ENCODE measurements at places on chromosomes 2 and 18.
A peak's percentile ranks its signal among the peaks of the same experiment; 100 is the strongest.

- DNase-seq = no peak
These were observed 7.4 kb downstream of the CYRIA start for GRCh38 chr2:16658076-16658739.

DNA sequence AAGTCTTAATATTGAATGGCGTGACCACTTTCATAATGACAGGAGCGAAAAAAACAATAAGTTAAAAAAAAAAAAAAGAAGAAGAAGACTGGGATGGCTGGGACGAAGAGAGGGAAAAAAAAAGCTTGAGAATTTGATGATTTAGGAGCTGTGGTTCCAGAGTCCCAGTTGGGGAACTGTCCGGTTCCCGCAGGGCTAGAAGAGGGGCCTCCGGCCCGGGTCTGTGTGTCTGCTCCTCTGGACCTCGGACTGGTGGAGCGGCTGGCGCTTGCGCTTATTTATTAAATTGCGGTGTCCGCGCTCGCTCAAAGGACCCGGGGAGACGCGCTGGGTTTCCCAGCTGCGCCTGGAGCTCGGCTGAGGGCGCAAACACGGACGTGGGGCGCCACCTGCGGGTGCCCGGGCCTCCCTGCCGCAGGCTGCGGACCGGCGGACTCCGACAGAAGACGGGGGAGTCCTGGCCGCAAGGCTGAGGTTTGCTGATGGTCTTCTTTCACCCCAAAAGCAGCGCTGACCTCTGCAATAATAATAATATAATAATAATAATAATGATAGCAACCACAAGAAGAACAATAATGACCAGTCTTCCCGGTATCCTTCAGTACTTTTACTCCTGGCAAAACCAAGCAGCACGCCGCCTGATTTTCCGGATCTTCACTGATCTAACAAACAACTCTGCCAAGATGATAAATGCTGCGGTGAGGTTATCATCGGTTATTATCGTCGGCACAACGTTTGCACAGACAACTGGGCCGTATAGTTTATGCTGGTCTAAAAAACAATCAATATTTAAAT, at the start of gene CBLN2:
CBLN2 (minus strand) TSS at position 251 of the 795 bp plus-strand sequence. CDS start 2,182 bp downstream, outside the sequence.
- DNase-seq = no peak

DNA sequence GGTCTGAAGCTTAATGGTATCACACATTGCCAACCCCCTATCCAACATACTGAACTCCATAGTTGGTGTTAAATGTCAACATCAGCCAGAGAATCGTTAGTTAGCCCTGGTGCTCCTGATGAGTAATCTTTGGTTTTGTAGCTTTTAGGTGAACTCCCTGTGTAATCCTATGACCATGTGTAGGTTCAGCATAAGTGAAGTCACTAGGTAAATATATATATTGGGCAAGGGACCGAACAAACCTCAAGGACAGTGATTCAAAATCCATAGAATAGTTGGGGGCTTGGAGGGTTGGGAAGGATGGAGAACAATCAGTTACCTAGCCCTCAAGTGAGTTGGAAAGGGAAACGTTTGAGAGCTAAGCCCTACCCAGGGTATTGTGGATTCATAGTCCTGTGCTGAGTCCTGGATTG, 16.0 kb upstream of the AP1S3 start:
- DNase-seq = no peak

- DNase-seq = no peak
These were observed 5.2 kb downstream of the TMEM198 start for GRCh38 chr2:219548990-219549389.

GRCh38 chr2:17363846-17364245, 154.4 kb downstream of the RAD51AP2 start:
- no peak for DNase-seq

- no peak for DNase-seq
These were observed 30.4 kb upstream of the C18orf32 start for GRCh38 chr18:49517483-49517882.

DNA sequence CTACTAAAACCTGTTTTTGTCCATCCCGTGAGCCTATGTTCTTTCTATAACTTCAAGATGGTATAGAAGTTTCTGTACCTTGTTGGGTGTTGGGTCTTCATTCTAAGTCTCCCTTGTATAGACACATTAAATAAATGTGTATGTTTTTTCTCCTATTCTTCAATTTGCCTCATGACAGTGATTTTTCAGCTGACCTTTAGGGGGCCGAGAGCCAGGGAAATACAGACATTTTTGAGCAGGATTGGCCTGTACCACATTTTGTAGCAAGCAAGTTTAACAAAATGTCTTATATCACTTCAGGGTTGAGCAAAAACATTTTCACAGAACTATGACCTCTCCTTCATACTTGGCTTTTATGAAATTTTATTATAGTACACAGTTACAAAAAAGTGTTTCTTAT, 495.4 kb upstream of the CDH7 start:
- no peak for DNase-seq

GRCh38 chr2:10579876-10580514, 109.8 kb downstream of the NOL10 start:
- no peak for DNase-seq

DNA sequence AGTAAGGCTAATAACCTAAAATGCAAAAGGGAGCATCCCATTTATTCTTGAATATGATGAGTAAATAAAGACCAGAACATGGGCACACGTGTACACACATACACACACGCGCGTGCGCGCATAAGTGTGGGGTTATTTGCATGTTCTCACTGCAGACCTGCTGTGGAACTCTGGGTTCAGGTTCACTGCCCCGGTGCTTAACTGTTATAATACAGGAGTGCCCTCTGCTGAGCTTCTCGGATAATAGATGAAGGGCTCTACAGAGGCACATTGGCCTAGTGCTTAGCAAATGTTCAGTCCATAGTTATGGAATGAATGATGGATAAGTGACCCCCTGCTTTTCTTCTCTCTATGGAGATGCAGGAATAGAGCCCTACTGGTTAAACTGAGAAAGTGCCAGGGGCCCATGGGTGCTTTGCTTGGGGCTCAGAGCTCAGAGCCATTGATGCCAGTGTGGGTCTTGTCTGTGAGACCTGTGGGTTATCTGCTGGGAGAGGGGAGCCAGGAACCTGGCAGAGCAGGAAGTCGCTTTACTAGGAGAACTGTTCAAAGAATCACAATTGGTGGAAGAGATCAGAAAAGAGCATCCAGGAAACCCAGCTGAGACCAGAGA, 3.6 kb upstream of the ARL4C start:
- DNase-seq = peak; percentile 68

DNA sequence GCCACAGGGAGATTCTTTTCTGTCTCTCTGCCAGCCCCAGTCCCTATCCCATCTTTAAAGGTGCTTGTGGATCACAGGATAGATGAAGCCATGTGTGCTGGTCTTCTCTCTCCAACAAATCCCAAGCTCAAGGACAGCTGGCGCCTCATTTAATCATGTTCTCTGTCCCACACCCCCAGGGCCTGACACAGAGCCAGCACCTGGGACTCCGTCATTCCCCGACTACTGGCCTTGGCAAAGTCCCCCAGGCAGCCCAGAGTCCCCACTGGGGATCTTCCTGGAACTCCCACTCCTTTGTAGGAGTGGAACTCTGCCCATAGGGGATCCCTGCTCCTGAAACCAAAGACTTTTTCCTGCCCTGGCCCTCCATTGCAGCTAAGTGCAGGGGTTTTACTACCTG, 60.8 kb downstream of the MTHFD2 start:
- no peak for DNase-seq

DNA sequence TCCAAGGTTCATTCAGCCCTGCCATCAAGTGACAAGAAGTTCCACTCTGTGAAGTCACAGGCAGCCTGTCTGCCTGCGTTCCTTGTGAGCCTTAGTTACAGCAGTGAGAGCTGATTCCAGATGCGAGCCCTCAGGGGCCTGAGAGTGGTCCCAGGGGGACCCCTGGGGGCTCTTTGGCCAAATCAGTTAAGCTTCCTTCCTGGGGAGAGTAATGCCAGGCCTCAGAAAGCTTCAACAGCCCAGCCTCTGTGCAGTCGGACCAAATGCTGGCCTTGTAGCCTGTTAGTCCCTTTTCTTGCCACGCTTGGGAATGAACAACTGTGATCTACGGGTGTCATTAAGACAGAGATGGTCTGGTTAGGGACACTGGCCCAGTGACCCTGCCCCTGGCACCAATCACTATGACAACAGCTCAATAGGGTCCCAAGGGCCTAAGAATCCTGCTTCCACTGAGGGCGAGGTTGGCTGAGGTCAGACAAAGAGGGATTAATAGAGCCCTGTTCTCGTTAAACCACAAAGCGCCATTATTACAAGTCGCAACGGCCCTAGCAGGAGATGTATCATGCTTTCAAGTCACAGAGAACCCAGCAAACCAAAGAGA, 50.9 kb downstream of the HS1BP3 start:
- no peak for DNase-seq

GRCh38 chr2:75602724-75603342, 42.1 kb upstream of the EVA1A start:
- no peak for DNase-seq

GRCh38 chr18:6004119-6004518, 108.8 kb upstream of the TMEM200C start:
- DNase-seq = no peak

DNA sequence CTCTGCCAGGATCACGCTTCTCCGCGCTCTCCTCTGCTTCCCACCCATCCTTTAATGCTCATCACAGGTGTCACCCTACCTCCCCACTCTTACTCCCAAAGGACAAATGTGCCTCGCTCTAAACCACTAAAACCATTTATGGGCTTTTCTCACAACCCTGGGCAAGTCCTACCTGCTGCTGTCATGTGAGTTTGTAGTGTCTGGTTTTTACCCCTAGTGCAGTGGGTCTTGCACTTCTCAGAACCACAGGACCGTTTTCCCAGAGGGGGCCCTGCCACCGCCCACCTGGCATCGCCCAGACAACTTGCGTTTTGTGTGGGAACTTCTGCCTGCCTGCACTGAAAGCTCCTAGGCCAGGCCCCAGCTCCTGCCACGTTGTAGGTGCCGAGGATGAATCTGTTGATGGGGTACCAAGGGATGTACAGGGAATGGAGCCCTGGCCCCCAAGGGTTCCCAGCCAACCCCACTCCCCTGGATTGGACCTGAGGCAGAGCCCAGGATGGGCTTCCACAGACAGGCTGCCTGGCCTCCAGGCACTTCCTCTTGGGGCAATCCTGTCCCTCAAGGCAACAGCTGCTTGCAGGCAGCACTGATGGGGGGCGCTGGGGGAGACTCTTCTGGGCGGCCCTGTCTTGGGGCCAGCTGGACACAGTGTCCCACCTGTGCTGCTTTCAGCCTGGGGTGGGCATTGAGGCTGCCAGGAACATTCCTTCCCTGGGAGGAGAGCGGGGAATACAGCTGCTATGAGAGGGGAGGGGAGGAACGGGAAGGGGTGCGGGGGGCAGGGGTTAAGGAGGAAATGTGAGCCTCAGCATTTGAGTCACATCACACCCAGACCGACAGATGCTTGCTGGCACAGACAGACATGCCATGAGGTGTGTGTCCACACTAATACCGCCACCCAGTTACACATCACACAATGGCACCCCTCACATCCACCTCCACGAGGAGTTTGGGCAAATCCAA, 176.3 kb downstream of the ZFP36L2 start:
- DNase-seq = no peak

DNA sequence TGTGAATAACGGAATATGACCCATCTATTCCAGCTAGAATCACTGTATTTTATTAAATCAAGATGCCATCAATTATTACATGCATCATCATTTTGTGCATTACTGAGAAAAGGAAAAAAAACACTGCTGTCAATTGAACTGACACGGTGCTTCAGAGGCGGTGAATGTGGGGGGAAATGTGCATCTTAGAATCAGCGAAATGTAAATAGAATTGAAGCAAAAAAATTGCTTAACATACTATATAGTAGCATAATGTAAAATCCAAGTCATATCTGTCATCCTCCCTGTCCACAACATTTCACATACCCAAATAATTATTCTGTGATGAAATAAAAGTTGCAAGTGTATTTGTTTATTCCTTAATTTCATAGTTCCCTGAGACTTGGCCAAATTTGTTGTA, 84.6 kb downstream of the PRKRA start:
- DNase-seq = no peak

DNA sequence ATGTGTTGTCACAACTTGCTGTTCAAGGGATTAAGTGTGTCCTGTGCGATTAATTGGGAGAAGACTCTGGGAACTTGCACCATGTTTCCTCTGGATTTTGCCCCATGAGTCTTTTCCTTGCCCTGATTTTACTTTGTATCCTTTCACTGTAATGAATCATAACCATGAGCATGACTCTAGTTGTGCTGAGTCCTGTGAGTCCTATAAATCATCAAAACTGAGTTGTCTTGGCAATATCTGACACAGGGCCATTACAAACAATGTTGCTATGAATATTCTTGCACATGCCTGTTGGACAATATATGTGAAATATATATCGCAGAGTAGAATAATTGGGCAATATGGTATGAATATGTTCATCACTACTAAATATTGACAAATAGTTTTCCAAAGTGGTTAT, 56.5 kb upstream of the COL5A2 start:
- DNase-seq = no peak

- no peak for DNase-seq
These were observed 10.9 kb upstream of the KCNK3 start for GRCh38 chr2:26681656-26682055.

DNA sequence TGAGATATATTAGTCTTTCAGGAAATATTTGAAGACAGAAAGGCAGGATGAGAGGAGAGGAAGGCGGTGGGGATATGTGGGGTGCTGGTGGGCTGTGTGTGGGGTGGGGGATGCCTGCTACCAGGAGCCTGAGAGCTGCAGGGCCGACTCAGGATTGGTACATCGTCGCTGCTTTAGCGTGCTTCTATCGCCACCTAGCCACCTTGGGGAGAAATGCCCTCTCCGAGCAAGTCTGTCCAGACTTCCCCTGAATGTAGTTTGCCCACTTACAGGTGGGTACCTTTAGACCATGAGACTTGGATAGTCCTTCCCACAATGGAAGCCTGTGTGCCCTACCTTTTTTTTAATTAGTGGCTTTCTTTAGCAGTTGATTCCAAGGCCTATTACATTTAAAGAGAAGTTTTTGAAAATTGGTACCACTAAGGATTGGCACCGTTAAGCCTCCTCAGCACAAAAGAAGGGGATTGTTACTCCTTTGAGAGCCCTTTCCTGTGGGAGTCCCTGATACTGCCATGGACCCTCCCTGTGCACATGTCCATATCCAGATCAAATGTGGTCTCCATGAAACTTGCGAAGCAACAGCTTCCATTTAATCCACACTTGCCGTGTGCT, 114.1 kb upstream of the NDUFV2 start:
- peak; percentile 34 for DNase-seq

- DNase-seq = no peak
These were observed 8.5 kb upstream of the C2orf69 start for GRCh38 chr2:199902486-199903110.

DNA sequence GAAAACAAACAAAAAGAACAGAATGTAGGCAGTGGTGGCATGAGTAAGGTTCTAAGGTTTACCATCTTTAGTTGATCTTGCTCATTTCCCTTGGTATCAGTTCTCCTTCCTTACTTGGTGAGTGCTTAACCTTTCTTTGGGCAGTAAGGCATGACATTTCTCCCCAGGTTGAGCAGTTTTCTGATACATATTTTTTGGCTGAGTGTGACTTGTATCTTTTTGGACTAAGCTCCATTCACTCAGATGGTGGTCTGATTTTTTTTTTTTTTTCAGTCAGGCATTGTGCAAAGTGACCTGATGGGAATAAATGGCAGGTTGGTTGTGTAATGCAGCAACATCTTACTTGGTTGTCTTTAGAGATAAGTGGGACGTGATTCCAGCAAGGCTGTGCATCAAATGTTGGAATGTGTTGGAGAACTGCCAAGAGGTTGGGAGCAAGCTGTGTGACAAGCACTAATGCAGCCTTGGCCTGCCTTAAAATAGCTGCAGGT, 15.1 kb downstream of the SPTBN1 start:
- no peak for DNase-seq
